ENCODE measurements at places on chromosomes 4 and X. TPM values are rescaled to one million over a fixed set of nuclear protein-coding genes. Genes with fewer than 3 reads are reported as not detected.

GRCh38 chr4:113293043-113293560 is 243.6 kb downstream of the ANK2 start:
- no peak for DNase-seq

DNA sequence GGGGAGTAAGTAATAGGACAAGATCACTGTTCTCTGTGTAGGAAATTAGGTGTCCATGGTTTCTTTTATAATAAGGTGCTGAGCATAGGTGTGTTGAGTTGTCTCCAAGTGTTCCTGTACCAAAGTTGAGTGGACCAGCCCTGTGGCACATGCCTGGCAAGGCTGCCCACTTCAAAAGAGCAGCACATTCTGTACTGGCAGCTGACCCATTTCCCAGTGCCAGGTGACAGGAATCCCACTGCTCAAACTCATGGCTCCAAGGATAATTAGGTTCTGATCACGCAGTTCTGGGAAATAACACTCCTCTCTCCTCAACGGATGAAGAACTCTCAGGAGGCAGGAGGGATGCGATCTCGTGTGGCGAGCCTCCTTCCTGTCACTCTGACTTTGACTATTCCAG is 12.8 kb upstream of the LGI2 start:
- DNase-seq: no peak

DNA sequence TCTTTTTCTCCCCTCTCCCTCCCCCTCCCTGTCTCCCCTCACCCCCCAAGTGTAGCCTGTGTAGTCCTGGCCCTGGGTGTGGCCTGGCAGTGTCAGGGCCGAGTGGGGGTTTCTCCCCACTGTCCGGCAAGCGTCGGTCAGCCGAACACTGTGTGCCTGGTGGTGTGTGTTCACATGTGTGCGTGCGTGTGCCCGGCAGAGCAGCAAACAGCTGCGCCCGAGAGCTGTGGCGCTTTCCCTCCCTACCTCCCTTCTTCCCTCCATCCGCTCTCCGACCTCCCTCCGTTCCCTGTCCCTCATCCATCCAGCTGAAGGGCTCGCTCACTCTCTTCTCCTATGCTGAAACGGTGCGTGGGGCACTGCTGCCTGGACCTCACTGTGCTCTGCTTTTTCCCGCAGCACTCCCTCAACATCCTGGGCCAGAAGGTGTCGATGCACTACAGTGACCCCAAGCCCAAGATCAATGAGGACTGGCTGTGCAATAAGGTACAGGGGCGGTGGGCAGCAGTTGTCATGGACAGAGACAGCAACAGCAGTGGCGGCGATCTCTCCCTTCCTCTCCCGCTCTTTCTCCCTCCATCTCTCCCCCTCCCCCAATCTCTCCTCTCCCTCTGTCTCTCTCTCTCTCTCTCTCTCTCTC is 17.4 kb upstream of the UBA1 start:
- no peak for DNase-seq

- no peak for DNase-seq
These were observed 99.0 kb upstream of the OTUD4 start for GRCh38 chr4:145279122-145279960.

SHROOM4 gene
- total RNA-seq: not detected

All from activated naive CD8-positive, alpha-beta T cell treated with anti-CD3 and anti-CD28 coated beads for 36 hours (primary cell).